NCI-H2029 (cell line): ENCODE measurements at places on chromosomes 13 and 19.

GRCh38 chr19:41030651-41031050, 39.6 kb downstream of the CYP2B6 start:
- DNase-seq: no peak

DNA sequence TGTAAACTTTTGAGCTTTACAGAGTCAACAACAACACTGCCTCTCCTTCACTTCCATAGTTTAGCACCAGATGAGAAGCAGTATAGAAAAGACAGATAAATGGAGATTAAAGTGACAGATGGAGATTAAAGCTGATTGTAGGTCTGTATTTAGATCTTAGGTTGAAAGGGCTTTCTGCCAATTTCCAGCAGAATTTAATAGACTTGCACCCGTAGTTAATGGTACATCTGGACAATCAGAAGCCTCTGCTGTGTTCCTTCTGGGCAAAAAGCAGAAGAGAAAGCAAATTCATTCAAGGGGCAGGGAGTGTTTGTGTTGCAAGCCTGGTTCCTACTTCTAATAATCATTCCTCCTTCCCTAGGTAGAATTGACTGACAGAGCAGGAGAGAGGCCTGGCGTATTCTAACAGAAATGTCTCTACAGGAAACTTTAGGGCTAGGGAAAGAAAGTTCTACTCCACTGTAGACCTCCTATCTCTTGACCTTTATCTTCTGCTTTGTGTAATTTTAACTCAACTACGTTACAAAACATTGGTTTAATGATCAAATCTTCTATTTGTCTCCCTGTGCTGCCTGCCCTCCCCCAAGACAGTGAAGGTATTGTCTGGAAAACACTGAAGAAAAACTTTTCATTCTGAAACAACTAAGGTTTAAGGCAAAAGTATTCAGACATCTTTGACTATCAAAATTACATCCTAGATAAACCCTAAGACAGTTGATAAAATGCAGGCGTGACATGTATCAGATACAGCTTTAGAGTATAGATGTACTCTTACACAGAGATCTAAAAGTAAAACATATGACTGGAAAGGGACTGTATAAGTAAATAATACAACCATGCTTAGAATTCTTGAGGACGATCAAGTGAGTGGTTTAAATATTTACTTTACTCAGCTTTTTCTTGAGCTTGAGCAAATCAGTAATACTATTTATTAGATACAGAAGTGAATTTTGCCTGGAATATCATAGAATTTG, 44.4 kb downstream of the GPC6 start:
- DNase-seq: no peak

- DNase-seq: no peak
Observed at GRCh38 chr13:39938596-39938995, 283.1 kb downstream of the COG6 start.

- no peak for DNase-seq
Observed at GRCh38 chr13:33388286-33388998, 102.9 kb upstream of the STARD13 start.

GRCh38 chr13:57739089-57739488, 107.5 kb downstream of the PCDH17 start:
- DNase-seq: peak; percentile 9

DNA sequence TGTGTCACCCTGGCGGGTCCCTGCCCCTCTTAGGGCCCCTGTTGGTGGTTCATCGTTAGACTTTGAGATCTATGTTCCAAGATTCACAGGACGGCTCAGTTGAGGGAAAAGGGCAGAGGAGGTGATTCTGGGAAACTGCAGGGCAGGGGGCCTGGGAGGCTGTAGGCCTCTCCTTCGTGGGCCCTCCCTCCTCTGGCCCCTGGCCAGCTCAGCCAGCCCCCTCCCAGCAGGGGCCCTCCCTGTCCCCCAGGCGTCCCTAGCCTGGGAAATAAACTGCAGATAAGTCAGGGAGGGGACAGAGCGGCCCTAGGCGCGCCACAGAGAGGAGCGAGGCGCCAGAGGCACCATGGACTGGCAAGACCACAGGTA, 6.5 kb downstream of the HIF3A start:
- DNase-seq: no peak

DNA sequence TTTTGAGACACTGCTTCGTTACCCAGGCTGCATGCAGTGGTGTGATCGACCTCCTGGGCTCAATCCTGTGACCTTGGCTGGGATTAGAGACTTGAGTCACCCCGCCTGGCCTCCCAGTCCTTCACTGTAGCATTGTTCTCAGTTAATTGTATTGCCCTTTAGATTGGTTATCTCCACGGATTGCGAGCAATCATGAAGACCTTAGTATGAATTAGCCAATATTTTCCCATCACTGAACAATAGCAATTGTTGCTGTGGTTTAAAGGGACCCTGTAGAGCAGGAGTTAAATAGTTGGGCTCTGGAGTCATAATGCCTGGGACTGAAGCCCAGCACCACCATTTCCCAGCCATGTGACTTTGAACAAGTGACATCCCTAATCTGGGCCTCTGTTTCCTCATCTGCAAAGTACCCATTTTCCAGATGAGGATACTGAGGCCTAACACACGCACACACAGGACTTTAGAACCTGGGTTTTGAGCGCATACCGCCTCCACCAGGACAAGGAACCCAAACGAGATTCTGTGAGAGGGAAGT, 8.4 kb downstream of the PPP1R14A start:
- DNase-seq: no peak
